HT-29 (cell line): ENCODE measurements at places on chromosomes 1 and 21. TPM values are rescaled to one million over a fixed set of nuclear protein-coding genes. Genes with fewer than 3 reads are reported as not detected.

DNA sequence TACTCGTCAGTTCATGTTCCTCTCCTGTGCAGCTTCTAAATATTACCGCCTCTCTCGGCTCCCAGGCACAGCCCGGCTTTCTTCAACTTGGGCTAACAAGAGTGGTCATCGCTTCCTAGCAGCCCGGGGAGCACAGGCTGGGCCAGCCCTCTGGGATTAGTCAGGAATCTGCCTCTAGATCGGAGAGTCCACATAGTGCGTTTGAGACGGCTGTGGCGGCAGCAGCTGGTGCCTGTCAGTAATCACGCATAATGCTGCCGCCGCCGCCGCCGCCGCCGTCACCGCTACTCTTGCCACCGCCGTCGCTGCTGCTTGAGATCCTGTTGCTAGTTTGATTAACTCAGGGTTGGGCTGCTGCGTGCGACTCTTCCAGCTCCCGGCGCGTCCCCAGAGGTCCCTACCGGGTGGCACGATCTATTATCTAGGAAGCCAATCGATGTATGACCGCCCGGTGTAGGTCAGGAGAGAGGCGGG lies at the start of gene RXRG:
RXRG (minus strand) TSS at position 230 of the 474 bp plus-strand sequence. CDS start 233 bp downstream, outside the sequence.
- no peak for DNase-seq

DNA sequence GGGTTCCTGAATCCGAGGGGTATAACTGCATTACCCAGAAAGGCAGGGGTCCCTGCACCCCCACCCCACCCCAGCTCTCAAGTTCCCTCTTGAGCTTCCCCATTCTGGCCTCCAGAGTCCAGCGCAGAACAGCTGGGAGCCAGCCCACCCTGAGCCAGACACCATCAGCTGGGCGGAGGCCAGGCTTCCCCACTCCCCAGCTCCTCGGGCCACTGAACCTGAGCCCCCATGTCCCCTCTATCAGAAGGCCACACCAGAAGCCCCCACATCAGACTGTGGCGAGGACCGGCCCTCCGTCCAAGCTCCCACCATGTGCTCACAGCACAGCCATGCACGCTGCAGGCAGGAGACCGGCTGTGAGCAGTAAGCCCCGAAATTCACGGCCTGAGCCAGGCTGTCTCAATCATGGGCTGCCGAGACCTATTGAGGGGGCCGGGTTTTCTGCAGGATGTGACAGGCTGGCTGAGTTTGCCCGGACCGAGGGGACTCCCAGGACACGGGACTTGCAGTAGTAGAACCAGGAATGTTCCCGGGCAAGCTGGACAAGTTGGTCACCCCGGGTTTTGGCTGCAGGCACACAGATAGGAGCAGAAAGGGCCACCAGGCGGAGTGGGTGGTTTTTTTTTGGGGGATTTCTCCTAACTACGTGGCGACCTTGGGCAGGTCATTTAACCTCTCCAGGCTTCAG lies 25.5 kb upstream of the TNFRSF1B start:
- no peak for DNase-seq

- DNase-seq = no peak
Measured at GRCh38 chr1:10502206-10502605, 27.5 kb downstream of the PEX14 start.

DNA sequence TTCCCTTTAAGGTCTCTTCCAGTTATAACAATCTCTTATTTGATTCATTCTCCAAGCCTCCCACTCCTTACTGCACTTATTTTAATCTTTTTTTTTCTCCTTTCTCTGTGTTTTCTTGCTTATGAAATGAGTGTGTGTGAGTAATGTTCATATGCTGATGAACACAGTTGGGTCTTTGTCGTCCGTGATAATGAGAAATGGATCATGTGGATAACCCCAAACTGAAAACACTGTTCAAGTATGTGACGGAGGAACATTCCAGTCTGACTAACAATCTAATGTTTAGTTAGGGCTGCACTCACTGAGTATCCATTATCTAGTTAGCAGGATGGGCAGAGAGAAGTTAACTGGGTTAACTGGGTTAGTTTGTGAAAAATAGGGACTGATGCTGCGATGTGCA lies 253.1 kb upstream of the DUSP10 start:
- DNase-seq = no peak

Gene FAM78B
- total RNA-seq = not detected in 2 replicates

Gene PRAMEF8
- total RNA-seq = not detected in 2 replicates

Gene CLCA4
- total RNA-seq = 0.23 and 0.36 TPM in 2 replicates
